ENCODE measurements at places on chromosomes 11 and 22.
A peak's percentile ranks its signal among the peaks of the same experiment; 100 is the strongest.

- no peak for DNase-seq
Measured at GRCh38 chr22:23302171-23303002, 122.1 kb downstream of the BCR start.

- DNase-seq = no peak
Measured at GRCh38 chr11:28760676-28761390, 652.6 kb downstream of the METTL15 start.

- no peak for DNase-seq
Measured at GRCh38 chr11:58734681-58735490, 3.1 kb upstream of the GLYAT start.

DNA sequence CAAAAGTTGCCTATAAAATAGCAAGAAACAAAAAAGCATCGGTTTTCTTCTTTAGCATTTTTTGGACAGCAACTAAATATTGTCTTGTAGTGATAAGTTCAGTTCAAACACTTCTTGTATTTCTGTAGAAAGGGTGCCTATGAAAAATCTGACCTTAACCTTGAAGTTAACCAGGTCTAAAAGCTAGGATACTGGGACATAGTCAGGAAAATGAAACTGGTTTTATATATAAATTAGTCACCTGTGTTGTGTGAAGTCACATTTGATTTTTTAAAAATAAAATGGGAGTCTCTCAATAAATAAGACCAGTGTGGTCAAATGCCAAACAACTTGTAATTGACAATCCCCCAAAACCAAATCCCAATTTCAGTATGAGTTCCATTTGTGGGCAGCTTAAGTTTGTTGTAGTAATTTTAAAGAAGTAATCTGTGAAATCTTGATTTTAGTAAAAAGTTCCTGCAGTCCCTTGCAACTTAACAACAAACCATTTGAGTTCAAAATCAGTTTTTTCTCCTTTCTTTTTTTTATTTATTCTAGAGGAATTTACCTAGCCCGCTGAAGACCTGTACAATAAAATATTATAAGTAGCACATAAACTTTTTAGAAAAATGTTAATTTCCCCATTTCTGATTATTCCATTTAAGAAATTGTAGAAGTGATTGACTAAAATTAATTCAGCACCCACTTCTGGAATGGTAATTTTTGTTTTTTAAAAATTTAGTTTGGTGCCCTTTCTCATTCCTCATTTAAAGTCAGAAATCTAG, 84.5 kb upstream of the PPARA start:
- no peak for DNase-seq

- no peak for DNase-seq
Measured at GRCh38 chr11:110808248-110808647, 96.0 kb upstream of the ARHGAP20 start.

GRCh38 chr22:50326956-50327710, at the start of gene DENND6B:
TSS of gene DENND6B (minus strand) at chr22:50327012. CDS start at chr22:50326988, 24 bp downstream.
- peak; percentile 78 for DNase-seq

- DNase-seq = peak; percentile 45
Measured at GRCh38 chr11:1574238-1574932, 2.3 kb upstream of the DUSP8 start.

GRCh38 chr11:108580645-108581044, 12.9 kb downstream of the EXPH5 start:
- DNase-seq = no peak

GRCh38 chr11:47413908-47414684, 5.7 kb downstream of the SLC39A13 start:
- DNase-seq = no peak

DNA sequence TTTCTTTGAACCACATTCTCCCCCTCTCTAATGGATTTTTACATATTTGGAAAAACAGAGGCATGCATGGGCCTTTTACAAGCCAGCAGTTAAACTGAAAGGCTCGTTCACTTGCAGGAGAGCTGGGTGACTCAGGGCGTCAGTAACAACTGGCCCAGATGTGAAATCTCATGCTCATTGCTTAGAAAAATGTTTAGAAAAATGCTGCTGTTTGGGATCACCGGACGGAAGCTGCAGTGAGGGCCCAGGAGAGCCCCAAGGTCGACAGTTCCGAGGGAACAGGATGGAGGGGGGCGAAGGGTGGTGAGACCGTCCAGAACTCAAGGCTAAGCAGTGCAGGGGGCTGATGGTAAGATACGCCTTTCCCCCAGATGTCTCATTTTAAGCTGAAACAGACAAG, 41.7 kb upstream of the SMTN start:
- no peak for DNase-seq

DNA sequence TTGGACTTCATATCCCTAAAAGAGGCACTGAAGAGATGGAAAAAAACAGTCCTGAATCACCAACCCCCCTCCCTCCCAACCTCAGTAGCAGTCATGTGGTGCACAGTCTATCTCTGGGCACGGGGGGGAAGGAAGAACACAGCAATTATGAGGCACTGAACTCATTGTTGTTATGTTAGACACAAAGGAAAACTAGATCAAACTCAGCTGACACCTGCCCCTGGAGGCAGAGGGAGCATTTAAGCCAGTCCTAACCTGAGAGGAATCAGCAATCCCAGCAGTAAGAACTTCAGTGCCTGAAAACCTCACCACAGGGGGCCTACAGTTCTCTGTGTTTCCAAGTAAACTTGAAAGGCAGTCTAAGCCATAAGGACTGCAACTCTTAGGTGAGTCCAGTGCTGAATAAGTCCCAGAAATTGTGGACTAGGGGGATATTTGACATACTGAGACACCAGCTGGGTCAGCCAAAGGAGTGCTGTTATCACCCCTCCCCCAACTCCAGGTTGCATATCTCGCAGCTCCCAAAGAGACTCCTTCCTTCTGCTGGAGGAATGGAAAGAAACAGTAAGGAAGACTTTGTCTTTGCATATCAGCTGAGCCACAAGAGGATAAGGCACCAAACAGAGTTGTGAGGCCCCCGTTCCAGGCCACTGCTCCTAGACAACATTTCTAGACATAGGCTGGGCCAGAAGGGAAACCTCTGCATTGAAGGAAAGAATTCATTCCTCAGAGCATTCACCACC, 72.5 kb downstream of the GLYATL1 start:
- DNase-seq = no peak

DNA sequence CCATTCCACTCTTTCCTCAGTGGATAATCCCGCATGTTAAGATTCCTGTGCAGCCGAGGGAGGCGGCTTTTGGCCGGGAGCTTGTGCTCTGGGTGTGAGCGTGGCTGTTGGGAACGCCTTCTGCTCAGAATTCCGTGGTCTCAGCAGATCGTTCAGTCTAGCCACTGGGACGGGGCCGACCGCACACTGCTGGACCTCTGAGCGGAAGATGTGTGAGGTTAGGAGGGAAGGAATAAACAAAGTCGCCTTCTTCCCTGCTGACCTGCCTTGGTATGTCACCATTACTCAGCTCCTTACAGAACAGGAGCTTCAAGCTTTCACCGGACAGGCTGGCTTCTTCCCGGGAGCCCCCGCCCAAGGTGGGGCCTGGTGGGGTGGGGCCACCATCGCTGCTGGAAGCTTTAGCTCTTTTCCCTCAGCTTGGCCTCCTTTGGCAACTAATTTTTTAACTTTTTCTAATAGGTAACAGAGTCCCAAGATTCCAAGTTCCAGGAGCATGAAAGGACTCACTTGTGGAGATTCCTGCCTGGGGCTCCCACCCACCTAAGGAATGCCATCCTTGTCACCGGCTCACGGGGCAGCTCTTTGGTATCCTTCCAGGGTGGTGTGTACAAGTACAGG, 22.5 kb upstream of the SEPTIN5 start:
- DNase-seq = peak; percentile 86

GRCh38 chr11:68449951-68450350, 10.6 kb upstream of the PPP6R3 start:
- no peak for DNase-seq

DNA sequence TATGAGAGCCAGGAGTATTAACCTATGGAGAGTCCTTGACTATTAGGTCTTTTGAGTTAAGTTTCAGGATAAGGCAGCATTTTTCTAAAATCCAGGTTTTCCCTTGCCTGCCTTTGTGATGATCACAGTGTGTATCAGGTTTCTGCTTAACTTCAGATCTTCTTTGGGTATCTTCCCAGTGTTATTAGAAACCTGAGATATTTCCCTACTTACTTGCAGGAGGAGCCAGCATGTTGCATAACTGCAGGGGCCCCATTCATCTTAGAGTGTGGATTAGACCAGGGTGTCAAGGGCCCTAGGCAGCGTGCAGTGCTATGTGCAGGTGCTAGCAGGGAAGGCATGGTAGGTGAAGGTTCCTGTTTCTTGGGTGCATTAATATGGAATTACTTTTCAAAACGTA, 69.5 kb downstream of the ZNRF3 start:
- no peak for DNase-seq

- no peak for DNase-seq
Measured at GRCh38 chr11:127965939-127966668, 621.3 kb downstream of the ETS1 start.

DNA sequence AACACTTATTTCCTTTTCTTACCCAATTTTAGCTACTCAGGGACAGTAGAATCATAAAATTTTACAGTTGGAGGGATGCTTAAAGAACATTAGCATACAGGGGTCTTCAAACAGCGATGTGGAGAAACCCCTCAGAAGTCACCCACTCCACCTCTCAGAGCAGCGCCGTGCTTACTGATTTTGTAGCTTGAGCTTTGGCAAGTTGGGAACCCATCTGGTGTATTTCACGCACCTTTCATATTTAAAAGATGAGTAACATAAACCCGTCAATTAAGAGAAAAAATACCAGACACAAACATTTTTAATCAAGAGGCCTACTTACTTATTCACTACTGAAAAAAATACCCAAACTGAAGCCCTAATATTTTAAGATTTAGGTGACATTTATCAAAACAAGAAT, 80.9 kb downstream of the ADAMTS15 start:
- no peak for DNase-seq

DNA sequence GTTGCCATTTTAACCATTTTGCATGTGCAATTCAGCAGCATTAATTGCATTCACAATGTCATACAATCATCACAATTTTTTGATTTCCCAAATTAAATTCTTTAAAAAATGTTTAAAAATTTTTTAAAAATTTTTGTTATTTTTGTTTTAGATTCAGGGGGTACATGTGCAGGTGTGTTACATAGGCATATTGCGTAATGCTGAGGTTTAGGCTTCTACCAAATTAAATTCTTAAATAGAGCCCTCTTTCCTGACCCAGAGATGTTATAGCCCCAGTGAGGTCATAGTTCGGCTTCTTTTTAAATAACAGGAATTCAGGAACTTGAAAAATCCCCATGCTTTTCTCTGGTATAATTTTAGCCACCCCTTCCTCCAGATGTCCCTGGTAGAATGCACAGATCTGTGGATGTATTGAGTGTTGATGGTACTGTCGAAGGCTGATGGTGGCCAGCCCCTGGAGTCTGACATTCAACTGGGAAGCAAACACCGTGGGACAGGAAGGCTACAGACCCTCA, 11.3 kb upstream of the AMPD3 start:
- DNase-seq = no peak

DNA sequence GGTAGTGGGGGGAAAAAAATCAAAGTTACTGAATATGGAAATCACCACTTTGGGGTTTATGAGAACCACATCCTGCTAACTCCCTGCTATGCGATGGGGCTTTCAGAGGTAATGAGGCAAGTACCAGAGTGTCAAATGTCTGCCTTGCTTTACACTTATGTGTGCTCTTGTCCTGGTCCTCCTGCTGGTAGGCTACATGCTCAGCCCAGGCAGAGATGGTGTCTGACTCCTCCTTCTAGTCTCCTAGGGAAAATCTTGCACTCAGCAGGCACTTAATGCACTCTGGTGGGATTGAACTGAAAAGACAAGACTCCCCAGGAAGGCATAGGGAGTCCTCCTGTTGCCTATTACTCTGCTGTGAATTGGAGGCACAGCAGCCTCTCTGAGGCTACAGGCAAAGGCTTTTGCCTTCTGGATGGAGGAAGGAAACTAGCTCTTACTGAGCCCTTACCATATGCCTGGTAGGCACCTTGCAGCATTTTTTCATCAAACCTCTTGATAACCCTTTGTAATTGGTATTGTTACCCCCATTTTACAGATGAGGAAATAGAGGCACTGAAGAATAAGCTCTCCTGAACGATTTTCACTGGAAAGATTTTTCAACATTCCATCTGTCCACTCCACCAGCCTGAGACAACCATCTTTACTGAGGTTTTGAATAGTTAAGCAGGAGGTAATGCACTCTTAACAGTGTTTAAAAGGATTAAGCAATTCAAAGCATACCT, 132.1 kb upstream of the PAX6 start:
- no peak for DNase-seq

- DNase-seq = peak; percentile 89
Measured at GRCh38 chr22:36415415-36416168, 27.8 kb upstream of the MYH9 start.

- no peak for DNase-seq
Measured at GRCh38 chr11:104060004-104060794, 23.8 kb downstream of the DDI1 start.

- DNase-seq = no peak
Measured at GRCh38 chr11:131928992-131929391, 558.6 kb downstream of the NTM start.

GRCh38 chr11:35134403-35135148, 4.4 kb upstream of the CD44 start:
- no peak for DNase-seq

GRCh38 chr11:104803776-104804175, 94.5 kb downstream of the CASP12 start:
- DNase-seq = no peak

- no peak for DNase-seq
Measured at GRCh38 chr11:48182860-48183526, 33.6 kb upstream of the OR4B1 start.
